ENCODE measurements at places on chromosomes 4 and X. TPM values are rescaled to one million over a fixed set of nuclear protein-coding genes. Genes with fewer than 3 reads are reported as not detected.

GRCh38 chr4:21413807-21414370, 534.7 kb downstream of the KCNIP4 start:
- H3K4me1 ChIP-seq, result no peaks in the 10 kb centered on the region
- H3K36me3 ChIP-seq, result no peaks in the 10 kb centered on the region
- no peaks in the 10 kb centered on the region for H3K27me3 ChIP-seq
- no peak overlapping the region for H3K27ac ChIP-seq
- no peak overlapping the region for H3K4me3 ChIP-seq

GRCh38 chr4:48575964-48576363, 85.9 kb downstream of the ZAR1 start:
- H3K4me1 ChIP-seq, result peaks cover 10% of the 10 kb centered on the region
- H3K36me3 ChIP-seq, result peaks cover 18% of the 10 kb centered on the region
- no peak overlapping the region for H3K4me3 ChIP-seq
- H3K27me3 ChIP-seq, result no peaks in the 10 kb centered on the region
- no peak for DNase-seq

GRCh38 chr4:4439782-4440181, 52.9 kb downstream of the NSG1 start:
- H3K27me3 ChIP-seq, result no peaks in the 10 kb centered on the region
- H3K4me3 ChIP-seq, result no peak overlapping the region
- no peak for DNase-seq
- H3K4me1 ChIP-seq, result peaks cover 5% of the 10 kb centered on the region
- peaks cover 10% of the 10 kb centered on the region for H3K36me3 ChIP-seq
- H3K27ac ChIP-seq, result no peak overlapping the region

DNA sequence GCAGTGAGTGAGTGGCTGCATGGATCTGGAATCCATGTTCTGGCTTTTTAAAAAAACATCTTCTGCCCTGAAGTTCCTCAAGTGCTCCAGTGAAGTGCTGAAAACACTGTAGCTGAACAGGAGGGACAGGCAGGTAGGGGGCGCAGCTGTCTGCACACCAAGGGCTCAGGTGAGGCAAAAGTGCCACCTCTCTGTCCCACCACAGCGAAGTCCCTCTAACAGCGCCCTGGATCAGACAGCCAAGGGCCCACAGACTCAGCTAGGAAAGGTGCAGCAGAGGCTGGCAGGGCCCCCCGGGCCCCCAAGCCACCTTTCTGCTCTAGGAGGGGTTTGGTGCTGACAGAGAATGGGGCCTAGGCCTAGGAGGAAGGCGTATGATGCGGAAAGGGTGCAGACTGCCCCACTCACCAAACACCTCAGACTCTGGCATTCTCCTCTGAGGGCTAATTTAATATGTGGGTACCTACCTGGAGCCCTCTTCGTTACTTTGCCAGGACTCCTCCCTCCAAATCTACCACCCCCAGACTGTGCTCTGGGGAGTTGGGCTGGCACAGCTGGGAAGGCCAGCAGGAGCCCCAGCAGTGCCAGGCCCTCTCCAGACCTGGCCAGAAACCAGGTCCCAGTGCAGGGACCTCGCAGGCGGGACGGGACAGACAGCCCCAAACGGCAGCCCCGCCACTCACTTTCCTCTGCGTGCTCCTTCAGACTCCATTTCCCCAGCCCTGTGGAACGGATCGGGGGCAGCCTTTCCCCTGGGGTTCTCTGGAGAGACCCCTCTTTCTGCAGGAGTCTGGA, 73.7 kb downstream of the ENPP6 start:
- H3K27me3 ChIP-seq, result peaks cover 3% of the 10 kb centered on the region
- no peak overlapping the region for H3K27ac ChIP-seq
- H3K4me3 ChIP-seq, result no peak overlapping the region
- DNase-seq, result no peak

DNA sequence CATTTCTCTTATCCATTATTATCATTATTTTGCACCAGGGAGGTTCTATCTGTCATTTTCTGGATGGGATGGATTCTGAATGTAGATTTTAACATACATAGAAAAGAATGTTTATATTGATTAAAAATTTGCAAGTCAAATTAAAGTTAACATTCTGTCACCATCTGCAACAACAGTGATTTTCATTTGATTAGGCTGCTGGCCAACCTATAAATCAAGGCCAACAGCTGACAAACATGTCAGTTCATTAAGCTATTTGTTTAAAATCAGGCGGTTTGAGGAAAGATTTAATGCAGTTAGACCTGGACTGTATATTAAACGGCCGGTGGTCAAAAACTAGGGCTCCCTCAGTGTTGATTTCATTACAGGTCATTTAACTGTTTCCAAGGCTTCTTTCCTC, 109.5 kb upstream of the CBR4 start:
- no peak for DNase-seq
- H3K27ac ChIP-seq, result no peak overlapping the region
- H3K4me1 ChIP-seq, result no peaks in the 10 kb centered on the region

DNA sequence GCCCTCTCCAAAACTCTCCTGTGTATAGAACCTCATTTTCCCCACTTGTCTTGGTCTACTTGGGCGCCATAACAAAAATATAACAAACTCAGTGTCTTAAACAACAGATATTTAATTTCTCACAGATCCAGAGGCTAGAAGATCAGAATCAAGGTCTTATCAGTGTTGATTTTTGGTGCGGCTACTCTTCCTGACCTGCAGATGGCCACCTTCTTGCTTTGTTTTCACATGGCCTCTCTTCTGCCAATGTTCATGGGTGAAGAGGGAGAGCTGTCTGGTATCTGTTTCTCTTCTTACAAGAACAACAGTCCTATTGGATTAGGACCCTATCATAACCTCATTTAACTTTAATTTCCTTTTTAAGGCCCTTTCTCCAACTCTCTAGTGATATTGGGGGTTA, 177.3 kb downstream of the PABPC4L start:
- no peaks in the 10 kb centered on the region for H3K27me3 ChIP-seq
- H3K4me1 ChIP-seq, result no peaks in the 10 kb centered on the region
- DNase-seq, result no peak
- H3K36me3 ChIP-seq, result no peaks in the 10 kb centered on the region
- no peak overlapping the region for H3K4me3 ChIP-seq

- DNase-seq, result no peak
- peaks cover 2% of the 10 kb centered on the region for H3K36me3 ChIP-seq
- H3K27me3 ChIP-seq, result no peaks in the 10 kb centered on the region
- peaks cover 23% of the 10 kb centered on the region for H3K4me1 ChIP-seq
- no peak overlapping the region for H3K4me3 ChIP-seq
These were observed 10.5 kb downstream of the PTTG2 start for GRCh38 chr4:37970702-37971101.

Gene SOX3
- total RNA-seq, result not detected

Gene PDGFRA
- 0.47 TPM for total RNA-seq

Gene TKTL2
- not detected for total RNA-seq

Gene RUFY3
- 12.5 TPM for total RNA-seq

Gene GPM6B
- total RNA-seq, result not detected

Gene CC2D2A
- not detected for total RNA-seq

Gene NAAA
- 31.8 TPM for total RNA-seq

Gene FAT1
- total RNA-seq, result 0.15 TPM
